ENCODE measurements at places on chromosomes 2 and 18.

DNA sequence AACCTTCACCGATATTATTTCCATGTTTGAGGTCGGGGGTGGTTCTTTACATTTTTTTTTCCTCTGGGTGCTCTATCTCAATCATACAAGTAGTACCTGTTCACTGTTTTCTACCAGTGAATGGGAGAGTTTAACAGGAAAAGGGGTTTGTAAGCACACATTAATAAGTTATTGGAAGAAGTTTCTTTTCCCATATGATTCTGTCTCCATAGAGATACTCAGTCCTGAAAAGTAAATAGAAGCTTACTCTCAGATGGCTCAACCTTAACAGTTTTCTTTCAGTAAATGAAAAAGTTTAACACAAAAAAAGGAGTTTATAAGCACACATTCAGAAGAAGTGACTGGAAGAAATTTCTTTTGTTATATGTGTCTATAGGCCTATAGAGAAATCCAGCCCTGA lies 995.6 kb upstream of the SLC39A10 start:
- no peak for DNase-seq

- DNase-seq: no peak
Observed at GRCh38 chr2:174048243-174048642, 83.1 kb upstream of the SP3 start.

DNA sequence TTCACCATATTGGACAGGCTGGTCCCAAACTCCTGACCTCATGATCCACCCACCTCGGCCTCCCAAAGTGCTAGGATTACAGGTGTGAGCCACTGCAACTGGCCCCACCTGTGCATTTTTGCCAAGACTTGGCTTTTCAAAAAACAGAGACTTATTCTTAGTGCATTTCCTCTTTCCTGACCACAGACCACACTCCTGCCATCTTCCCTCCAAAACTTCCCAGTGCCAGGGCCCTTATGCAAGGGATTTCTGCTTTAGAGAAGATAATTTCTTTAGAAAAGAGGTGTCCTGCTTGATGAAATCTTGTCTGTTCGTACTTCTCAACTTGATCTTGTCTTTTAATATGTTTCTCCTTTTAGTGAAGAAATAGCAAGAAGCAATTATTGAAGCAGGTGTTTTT lies 98.8 kb upstream of the ZNF516 start:
- DNase-seq: no peak

GRCh38 chr2:147483911-147484310 lies 360.9 kb upstream of the ACVR2A start:
- DNase-seq: no peak

- no peak for DNase-seq
Observed at GRCh38 chr2:144678736-144679135, 158.8 kb upstream of the ZEB2 start.

- no peak for DNase-seq
Observed at GRCh38 chr2:68263632-68264031, 11.3 kb upstream of the PPP3R1 start.

- DNase-seq: no peak
Observed at GRCh38 chr2:17910980-17911379, 32.5 kb downstream of the KCNS3 start.

DNA sequence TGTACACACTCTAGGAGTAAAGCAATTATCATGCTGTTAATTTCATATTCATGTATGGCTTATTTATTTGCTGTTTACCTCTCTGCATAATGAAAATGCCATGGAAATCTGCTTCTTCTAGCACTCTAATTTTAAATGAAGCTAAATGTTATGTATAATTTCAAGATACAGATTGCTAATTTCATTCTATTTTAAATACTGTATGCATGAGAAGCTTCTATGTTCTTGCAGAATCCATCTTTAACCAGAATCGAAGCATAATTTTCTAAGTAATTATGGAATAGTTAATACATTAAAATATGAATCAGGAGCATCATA lies 127.2 kb downstream of the UBE2E3 start:
- DNase-seq: no peak

- DNase-seq: no peak
Observed at GRCh38 chr2:20440001-20440560, 6.8 kb upstream of the RHOB start.

DNA sequence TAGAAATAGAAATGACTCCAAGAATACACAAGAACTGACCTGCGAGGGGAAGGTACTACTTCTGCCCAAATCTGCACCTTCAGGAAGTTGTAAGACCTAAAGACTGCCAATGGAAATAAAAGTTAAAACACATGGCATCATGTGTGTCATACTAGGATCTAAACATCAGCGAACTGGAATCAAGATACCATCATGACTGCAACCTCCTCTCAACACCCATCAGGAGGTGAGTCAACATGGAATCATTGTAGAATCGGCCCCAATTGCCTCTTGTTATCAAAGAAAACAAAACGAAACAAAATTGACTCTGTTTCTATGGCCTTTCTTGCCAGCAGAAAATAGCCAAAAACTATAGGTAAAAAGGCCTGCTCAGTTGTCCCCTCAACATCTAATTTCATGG lies 15.1 kb downstream of the RDH14 start:
- DNase-seq: no peak

GRCh38 chr2:110645616-110646015 lies 32.2 kb downstream of the BUB1 start:
- no peak for DNase-seq

- no peak for DNase-seq
Observed at GRCh38 chr2:236350426-236350825, 86.2 kb upstream of the ASB18 start.

All from AG04449 (cell line).